GF-D8 (cell line): ENCODE measurements at places on chromosomes 5 and 9.

GRCh38 chr9:23830929-23831730, 5.1 kb upstream of the ELAVL2 start:
- DNase-seq, result no peak

DNA sequence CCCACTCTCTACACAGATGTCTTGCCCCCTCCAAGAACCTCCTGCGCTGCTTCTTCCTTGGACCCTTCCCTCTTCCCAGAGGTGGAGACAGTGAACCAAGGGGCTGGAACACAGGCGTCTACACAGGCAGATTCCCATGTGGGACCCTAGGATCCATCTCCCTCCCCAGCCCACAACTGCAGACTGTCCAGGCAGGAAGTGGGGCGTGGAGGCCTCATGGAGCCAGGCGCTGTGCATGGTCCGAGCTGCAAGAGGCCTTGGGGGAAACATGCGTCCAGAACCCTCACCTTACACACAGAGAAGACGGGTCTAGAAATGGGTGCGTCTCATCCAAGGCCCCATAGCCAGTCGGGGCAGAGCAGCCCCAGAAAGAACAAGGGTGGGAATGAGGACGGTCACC, 117.5 kb downstream of the VAV2 start:
- no peak for DNase-seq

DNA sequence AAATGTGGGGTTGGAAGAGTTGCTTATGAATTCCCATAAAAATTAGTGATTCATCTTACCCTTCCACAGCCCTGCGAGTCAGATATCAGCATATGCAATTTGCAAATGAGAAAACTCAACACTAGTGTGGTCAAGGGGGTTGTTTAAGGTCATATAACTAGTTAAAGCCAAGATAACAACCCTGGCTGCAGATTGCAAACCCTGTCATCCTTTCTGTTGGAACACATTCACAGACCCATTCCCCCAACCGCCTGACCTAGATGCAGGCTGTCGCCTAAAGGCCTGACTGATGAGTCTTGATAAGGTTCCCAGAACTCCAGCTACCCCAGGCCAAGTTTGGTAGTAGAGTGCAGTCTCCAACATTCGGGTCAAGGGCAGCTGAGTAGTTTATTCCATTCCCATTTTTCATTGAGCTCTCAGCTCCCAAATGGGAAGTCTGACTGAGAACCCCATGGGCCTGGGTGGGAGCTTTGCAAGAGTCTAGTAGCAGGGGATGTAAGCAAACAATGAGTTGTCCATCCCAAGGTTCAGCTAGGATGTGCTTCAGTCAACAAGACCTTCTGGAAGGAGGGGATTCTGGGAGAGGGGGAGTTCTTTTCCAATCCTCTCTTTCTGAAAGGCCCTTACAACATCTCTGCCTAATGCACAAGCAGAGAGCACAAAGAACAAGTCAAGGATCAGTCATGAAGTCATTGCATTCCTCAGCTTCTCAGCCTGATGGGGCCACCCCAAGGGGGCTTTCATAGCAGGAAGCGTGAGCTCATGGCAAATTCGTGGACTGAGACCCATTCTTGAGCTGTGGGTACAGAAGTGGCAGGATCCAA, 40.3 kb downstream of the ADAM19 start:
- DNase-seq, result no peak

- no peak for DNase-seq
Observed at GRCh38 chr9:123097430-123098095, 64.1 kb downstream of the GPR21 start.

DNA sequence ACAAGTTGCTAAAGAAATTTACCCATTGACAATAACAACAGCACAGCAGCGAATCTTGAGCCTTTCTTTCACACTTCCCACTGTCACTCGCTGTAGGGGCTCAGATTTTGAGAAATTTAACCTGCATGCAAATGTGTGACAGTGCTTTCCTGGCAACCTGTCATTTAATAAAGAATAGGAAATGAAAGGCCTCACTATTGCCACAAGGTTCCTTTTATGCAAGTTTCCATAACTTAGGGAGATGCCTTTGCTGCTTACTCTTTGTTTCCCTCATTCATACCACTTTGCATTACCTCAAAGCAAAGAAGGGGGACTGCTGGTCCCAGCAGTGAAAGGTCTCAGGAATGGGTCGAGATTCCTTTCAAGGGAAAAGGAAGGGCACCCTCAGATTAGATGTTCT, 49.5 kb downstream of the PTCD2 start:
- no peak for DNase-seq

DNA sequence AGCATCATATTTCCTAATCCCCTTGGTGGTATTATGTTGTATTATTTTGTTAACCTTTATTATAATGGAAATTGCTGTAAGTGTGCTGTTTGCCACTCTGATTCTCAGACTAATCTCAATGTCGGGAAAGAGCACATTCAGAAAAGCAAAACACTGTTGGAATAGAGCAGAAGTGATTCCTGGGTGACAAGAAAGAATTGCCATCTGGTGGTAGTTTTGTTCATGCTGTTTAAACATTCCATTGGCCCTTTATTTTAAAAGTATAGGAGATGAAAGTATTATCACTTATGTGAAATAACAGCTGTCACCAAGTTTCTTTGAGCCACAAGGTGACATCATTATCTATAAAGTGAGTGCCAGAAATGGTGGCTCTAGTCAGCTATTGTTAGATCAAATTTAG, 301.3 kb upstream of the SGCD start:
- no peak for DNase-seq

DNA sequence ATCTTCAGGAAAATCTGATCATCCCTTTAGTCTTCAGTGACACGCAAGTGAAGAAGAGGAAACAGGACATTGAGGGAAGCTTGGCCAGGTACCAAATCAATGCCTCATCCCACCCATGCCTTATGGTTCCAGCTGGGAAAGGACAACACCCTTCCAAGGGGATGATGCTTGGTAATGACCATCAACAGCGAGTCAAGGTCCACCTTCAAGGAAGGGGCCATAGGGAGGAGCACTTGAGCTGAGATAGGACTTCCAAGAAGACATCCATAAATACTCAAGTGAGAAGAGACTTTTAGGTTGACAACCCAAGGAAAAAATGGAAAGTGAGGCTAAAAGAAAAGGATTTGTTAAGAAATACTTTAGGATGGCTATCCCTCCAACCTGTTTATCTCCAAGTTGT, 27.1 kb upstream of the GAS1 start:
- DNase-seq, result no peak

- DNase-seq, result no peak
Observed at GRCh38 chr5:151040211-151040747, 19.9 kb downstream of the GPX3 start.

GRCh38 chr5:133445744-133446143, 166.6 kb downstream of the FSTL4 start:
- no peak for DNase-seq

- no peak for DNase-seq
Observed at GRCh38 chr5:67361932-67362729, 165.5 kb upstream of the CD180 start.

DNA sequence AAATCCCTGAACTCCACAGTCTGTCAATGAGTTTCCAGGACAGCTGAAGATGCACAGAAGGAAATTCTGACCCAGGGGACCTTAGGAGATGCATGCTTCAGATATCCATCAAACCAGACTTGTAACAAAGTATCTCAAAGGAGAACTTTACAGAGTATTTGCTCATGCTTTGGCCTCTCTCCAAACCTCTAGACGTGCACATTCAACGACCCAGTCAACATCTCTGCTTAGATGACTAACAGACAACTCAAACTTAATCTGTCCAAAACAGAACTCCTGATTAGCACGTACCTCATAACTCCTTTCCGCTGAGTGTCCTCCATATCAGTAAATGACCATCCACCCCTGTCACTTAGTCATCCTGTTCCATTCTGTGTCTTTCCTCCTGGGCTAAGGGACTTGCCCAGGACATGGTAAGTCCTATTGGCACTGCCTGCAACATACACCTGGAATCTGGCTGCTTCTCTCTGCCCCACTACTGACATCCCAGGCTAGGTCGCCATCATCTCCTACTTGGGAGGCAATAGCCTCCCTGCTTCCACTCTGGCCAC, 107.4 kb downstream of the LMNB1 start:
- no peak for DNase-seq

DNA sequence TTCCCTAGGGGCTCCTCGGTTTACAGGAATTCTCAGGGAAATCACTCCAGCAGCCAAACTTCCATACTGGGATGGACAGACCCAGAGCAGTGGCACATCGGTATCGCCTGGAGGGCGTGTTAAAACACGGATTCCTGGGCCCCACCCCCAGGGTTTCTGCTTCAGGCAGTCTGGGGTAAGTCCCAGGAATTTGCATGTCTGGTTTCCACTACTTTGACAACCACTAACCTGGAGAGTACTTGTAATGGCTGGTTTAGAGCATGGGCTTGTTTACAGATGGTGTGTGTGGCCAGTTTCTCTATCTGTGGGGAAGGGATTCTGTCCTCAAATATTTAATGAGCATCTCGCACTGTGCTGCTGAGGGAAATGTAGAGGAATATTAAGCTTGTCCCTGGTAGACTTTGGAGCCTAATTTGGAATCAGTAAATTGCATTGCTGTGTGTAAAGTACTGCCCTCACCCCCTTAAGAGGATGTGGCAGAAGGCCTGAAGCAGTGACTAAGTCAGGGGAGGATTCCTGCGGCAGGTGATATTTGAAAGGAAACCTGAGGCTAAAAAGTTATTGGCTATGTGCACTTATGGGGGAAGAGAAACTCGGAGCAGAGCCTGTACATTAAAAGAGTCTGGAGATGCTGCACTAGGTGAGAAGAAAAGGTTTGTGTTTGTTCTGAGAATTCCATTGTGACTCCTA, 18.6 kb upstream of the TJP2 start:
- DNase-seq, result no peak

GRCh38 chr5:50995285-50995942, 329.0 kb downstream of the PARP8 start:
- no peak for DNase-seq

DNA sequence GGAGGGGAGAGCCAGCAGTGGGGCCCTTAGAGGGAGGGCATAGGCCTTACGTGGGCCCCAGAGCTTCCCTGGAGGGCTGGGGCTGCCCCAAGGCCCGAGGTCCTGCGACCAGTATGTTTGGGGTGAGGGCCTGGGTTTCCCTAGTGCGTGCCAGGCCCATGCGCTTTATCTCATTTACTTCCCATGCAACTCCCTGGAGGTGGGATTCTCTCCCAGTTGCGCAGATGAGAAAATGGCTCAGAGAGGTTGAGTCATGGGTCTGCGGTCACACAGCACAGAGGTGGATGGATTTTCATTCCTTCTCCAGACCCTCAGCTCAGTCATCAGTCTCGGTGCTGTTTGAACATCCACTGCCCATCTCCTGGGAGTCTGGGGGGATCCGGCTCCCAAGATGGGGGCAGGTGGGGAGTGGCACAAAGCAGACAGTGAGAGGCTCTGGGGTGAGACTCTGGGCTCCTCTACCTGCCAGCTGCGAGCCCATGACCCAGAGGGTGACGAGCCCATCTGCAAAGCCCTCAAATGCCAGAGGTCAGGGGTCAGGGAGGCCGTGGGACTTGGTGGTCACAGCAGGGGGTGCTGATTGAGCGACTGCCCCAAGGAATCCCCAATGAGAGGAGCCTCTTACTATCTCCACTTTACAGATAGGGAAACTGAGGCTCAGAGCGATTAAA, 171.2 kb downstream of the GAPVD1 start:
- no peak for DNase-seq

DNA sequence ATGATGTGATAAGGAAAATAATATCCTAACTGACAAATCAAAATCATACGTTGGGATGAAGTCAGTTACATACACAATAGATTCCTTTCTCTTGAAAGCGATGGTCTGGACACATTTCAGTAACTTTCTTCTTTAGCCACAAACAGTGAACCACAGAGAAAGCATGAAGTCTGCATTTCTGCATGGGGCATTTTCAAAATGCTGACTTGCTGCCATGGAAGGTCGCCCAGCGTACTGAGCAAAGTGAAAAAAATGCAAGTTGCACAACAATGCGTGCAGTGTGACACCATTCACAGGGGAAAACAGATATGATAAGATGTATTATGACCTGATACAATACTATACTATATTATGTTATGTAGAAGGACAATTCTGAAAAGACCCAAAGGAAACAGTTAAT, 146.3 kb downstream of the SNX18 start:
- no peak for DNase-seq

GRCh38 chr9:127457191-127457878, 6.0 kb downstream of the LRSAM1 start:
- no peak for DNase-seq

DNA sequence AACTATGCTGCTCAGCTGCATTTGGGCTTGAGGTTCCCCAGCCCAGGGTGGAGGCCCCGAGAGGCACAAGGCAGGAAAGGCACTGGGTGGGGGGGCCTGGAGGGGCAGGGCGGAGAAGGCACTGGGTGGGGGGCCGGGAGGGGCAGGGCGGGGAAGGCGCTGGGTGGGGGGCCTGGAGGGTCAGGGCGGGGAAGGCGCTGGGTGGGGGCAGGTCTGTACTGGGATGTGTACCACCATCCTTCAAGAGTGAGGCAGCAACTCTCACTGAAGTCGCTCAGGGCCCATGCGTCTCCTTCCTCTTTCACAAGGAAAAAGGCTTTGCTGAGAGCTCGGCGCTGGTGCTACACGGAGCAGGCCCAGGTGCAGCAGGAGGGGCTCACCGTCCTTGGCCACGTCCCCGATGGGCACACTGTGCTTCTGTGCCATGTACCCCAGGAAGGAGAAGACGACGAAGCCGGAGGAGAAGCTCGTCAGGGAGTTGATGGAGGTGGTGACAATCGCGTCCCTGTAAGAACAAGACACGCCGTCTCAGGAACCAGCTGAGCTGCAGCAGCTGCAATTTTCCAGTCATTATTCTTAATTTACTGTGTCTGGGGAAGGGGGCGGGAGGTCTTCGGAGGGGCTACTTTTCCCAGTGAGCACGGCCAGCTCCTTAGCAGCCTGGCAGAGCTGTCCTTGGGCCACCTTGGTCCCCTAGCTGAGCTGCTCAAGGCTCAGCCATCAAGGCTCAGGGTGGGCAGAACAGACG, 30.8 kb downstream of the SLC6A3 start:
- DNase-seq, result no peak

DNA sequence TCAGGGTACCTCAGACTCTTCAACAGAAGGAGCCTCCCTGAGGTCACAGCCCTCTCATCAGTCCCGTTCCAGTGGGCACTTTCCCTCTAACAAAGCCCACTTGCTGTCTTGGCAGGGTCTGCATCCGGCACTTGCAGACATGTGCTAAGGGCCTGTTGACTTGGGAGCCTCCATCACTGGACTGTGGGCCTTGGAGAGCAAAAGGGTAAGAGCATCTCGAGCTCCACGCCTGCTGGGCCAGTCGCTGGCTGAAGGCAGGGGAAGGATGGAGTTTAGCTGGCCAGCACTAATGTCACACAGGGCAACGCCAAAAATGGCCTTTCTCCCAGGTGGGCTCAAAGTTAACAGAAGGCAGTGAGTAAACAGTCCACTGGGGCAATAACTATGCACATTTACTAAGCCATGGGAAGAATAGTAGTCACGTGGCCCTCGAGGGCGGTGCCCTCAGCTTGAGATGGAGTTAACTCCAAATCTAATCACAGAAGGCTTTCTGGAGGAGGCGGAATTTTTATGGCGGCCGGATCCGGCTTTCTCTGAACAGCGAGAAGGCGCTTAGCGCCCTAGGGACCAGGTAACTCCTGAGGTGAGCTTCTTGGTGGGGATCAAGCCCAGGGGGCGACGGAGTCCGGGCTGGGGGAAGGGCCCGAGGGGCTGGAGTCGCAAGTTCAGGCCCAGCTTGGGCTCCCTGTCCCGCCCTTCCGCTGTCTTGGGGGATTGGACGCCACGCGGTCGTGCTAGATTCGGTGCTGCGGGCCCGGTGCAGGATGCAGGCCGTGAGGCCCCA, 2.0 kb upstream of the NSD1 start:
- DNase-seq, result no peak

GRCh38 chr5:156051972-156052371, 275.0 kb upstream of the SGCD start:
- DNase-seq, result no peak
